ENCODE measurements at places on chromosomes 12 and 14.
A peak's percentile ranks its signal among the peaks of the same experiment; 100 is the strongest.

- no peak for DNase-seq
These were observed 42.9 kb upstream of the NT5DC3 start for GRCh38 chr12:103883908-103884307.

DNA sequence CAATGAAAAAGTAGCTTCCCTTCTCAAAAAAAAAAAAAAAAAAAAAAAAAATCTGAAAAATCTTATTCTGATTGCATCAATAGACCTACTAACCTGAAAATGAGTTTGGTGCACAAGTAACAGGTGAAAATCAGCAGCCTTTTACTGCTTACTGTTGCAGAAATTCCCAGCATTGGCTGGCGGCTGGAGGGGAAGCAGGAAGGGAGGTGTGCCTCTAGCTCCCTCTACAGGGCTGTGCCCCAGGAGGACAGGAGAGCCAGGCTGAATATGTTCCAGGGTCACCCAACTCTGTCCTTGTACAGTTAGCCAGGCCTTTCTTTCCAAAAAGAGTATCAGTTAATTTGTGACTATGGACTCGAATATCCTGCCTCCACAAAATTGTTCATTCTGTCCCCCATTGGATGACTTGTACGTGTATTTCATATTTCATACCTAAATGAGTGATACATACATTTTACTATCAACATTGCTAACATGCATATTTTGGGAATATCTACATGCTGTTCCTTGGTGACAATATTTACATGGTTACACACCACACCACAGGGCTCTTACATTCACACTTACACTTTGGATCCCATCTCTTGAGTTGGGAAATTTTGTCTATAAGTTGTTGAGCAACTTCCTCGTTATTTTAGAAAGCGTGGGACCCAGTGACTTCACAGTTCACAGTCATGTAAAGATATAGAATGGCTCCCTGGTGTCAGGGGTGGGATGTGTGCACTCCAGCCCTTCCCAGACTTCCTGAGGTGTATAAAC, 124.8 kb downstream of the SAMD4A start:
- peak; percentile 40 for DNase-seq

GRCh38 chr14:35159742-35160409, 37.5 kb downstream of the PRORP start:
- no peak for DNase-seq

DNA sequence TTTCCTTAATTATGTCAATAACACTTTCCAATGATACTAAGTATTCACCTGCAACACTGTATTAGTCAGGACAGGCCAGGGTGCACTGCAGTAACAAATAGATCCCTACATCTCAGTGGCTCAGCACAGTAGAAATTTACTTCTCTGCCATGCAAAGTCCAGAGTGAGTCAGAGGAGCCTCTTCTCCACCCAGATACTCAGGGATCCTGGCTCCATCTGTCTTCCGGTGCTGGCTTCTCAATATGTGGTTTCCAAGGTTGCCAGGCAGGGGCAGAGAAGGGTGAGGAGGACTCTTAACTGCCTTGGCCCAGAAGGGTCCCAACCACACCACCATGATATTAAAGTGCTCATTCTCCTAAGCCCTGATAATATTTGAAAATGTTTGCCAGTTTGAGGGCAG, 47.8 kb downstream of the ADGRD1 start:
- DNase-seq, result no peak

DNA sequence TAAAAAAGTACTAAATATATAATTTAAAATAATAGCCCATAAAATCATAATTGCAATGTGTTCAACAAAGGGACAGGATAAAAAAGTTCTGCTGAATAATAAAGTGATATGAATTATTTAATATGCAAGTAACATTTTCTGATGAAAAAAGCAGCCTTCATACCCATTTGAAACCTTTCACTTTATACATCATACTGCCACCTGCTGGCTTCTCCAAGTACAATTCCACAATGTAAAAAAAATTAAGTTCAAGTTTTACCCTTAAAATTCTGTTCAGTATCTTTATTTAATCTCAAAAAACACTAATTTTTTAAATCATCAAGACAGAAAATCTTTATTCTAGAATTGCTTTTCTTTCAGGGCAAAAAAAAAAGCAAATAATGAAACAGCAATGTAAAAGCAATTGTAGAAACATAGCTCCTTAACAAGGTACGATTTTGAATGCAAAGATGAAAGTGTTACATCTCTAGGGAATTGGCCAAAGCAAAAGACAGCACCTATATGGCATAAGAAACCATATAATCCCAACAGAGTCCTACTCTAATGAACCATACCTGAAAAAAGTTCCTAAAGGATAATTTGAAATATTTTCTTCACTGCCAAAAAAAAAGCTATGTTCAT, 15.0 kb downstream of the MDM1 start:
- peak; percentile 36 for DNase-seq

GRCh38 chr14:65351493-65352194, 60.9 kb upstream of the FUT8 start:
- DNase-seq, result no peak

- DNase-seq, result no peak
These were observed 58.7 kb downstream of the GNS start for GRCh38 chr12:64700532-64700931.

DNA sequence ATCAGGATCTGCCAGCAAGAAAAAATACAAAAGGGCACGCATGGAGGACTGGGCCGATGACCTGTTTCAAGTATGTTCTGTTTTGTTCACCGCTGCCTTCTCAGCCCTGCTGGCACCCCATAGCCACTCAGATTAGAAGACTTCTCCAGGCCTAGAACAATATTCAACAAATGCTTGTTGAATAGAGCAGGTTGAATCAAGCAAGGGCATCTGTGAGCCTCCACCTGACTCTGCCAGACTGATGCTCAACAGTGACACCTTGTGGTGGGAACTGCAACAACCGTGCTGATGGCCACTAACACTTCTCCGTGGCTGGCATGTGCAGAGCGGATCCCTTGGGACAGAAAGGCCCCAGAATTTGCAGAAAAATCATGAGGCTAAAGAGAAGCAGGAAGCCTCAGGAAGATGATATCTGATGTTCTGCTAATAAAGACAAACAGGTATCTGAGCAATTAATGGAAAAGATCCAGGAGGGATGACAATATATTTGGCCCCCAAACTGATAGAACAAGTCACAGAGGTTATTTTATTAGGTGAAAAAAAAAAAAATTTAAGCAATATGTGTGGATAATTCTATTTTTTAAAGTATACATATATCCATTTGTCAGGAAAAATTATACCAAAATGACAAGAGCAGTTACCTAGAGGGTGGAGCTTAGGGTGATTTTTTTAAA, 114.3 kb downstream of the KSR2 start:
- peak; percentile 51 for DNase-seq

DNA sequence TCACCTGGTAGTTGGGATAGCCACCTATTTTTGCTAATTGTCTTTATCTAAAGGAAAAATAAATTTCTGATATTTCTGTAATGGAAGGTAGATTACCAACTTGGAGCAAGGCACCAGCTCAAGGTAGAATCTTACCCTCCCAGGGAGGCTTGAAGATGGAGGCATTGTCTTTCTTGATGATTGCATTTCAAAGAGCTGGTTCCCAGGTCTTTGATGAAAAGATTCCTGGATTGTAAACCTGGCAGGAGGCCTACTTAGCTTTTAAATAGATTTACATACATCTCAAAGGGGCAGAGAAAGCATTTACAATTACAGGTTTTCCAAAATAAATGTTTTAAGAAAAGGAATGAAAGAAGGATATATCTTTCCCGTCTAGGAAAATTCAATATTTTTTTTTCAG, 729.2 kb downstream of the LRFN5 start:
- DNase-seq, result no peak

GRCh38 chr12:17976202-17976601, 113.8 kb downstream of the RERGL start:
- DNase-seq, result no peak

DNA sequence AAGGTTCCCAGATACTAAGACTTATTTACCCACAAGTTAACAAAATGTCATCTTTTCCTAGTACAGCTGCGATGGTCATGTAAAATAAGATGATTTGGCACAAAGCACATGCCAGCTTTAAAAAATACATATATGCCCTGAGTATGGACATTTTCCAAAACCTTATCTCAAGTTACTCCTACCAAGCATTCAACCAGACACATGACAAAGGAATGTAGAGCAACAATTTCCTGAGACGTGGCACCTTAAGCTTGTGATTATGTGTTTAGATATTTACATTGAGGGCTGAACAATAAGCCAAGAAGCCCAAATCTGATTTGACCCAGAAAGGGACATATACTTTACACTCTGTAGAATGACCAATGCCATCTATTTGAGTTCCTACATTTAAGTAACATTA, 24.5 kb upstream of the OVCH1 start:
- DNase-seq, result no peak

All from activated naive CD4-positive, alpha-beta T cell treated with Interleukin-2 at 50 U/mL for 16 hours (primary cell).